ENCODE measurements at places on chromosomes 6 and 20.

GRCh38 chr20:55746723-55747122 lies 258.6 kb downstream of the CBLN4 start:
- no peak for DNase-seq

DNA sequence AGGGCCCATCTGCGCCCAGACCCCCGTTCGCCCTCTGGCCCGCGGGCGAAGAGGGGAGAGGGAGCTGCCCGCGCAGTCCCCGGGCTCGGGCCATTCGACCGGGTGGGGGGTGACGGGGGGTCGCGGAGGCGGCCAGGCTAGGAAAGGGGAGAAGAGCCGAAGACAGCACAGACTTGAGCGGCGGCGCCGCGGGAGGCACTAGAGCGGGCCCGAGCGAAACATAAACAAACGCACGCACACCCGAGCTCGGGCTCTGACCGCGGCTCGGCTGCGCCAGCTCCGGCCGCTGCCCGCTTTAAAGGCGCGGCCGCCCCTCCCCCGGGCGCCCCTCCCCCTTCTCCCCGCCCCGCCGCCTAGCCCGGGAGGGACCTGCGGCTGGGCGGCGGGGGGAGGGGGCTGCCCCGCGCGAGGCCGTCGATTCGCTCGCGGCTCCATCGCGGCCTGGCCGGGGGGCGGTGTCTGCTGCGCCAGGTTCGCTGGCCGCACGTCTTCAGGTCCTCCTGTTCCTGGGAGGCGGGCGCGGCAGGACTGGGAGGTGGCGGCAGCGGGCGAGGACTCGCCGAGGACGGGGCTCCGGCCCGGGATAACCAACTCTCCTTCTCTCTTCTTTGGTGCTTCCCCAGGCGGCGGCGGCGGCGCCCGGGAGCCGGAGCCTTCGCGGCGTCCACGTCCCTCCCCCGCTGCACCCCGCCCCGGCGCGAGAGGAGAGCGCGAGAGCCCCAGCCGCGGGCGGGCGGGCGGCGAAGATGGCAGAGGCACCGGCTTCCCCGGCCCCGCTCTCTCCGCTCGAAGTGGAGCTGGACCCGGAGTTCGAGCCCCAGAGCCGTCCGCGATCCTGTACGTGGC lies at the start of gene FOXO3:
FOXO3 (plus strand) TSS at position 455 of the 846 bp plus-strand sequence; CDS start at position 747, 292 bp downstream.
- peak; percentile 67 for DNase-seq

- no peak for DNase-seq
Observed at GRCh38 chr20:58303547-58303946, 6.0 kb upstream of the RAB22A start.

DNA sequence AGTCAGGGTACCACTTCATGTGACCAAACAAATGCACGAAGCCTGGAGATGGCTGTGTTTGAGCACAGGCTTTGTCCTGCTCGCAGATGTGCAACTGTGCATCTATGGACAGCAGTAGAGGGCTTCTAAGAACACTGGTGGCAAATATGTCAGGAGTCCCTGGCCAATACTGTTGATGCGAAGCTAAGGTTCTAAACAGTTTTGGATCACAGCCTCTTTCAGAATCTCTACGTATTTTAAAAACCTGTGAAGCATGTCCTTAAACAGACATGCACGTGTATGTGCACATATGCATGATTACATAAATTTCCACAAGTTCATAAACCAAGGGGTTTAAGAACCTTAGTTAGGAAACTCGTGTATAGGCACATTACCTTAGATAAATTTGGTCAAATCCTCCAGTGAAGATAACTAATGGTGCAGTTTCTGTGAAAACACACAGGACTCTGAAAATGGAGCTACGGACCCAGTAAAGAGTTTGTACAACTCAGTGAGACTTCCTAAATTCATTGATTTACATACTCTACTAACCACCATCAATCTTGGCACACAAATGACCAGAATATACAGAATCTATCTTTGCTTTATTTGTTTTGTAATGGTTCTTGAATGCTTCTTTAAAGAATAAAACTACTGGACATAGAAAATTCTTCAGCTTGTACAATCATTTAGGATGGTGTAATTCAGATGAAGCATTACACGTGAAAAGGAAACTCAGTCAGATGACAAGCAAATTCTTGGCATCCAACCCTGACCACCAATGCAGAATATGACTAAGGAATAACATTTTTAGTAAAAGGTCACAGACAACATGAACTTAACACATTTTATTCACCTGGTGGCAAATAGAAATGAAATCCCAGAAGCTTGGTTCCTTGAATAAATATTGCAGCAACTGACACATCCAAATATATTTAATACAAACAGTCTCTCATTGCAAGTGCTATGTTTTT lies 27.4 kb downstream of the KCNQ5 start:
- DNase-seq = no peak

DNA sequence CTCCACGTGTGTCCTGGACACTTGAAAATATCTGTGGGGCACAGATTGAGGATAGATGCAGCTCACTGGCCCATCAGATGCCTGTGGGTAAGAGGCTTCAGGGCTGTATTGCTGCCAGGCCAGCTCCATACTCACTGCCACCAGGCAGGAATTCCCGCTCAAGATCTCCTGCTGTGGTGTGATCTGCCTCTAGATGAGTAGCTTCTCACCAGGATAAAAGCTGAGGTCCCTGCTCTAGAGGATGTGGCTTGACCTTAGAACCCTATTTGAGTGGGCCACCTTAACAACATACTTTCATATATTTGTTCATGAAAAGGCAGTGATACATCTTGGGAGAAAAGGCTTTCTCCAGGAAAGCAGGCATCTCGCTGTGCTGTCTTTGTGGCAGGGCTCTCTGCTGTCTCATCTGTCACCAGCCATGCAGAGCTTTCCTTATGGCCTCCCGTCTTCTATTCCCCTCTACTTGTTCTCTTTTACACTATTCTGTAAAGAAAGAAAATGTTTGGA lies 165.7 kb upstream of the RNF217 start:
- DNase-seq = no peak

DNA sequence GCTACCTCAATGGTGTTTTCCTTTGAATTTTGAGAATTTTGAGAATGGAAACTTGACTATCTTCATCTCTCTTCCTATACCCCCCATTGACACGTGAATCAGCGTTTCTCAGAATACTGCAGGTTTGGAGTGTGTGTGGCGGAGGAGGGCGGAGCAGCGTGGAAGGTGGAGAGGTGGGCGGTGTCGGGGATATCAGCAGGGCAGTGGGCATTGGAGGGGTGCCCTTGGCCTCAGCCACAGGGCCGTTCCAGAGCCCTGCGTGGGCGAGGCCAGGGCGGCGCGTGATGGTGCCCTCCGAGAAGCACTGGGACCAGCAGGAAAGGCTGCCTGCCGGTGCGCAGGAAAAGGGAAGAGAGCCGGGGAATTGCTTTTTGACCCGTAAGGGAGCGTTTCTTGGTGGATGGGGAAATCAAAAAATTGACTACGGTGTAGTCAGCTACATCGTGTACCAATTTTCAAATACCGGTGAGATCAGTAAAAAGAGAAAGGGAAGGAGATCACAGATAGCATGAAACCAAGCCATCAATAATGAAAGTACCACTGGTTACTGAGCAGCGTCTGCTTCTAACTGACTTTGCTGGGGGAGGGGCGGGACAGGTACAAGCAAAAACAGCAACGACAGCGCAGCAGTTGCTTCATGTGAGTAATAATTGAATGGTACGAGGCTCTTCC lies 82.7 kb upstream of the DUSP22 start:
- no peak for DNase-seq

GRCh38 chr6:148293181-148293995 lies 49.2 kb upstream of the SASH1 start:
- DNase-seq = peak; percentile 10

DNA sequence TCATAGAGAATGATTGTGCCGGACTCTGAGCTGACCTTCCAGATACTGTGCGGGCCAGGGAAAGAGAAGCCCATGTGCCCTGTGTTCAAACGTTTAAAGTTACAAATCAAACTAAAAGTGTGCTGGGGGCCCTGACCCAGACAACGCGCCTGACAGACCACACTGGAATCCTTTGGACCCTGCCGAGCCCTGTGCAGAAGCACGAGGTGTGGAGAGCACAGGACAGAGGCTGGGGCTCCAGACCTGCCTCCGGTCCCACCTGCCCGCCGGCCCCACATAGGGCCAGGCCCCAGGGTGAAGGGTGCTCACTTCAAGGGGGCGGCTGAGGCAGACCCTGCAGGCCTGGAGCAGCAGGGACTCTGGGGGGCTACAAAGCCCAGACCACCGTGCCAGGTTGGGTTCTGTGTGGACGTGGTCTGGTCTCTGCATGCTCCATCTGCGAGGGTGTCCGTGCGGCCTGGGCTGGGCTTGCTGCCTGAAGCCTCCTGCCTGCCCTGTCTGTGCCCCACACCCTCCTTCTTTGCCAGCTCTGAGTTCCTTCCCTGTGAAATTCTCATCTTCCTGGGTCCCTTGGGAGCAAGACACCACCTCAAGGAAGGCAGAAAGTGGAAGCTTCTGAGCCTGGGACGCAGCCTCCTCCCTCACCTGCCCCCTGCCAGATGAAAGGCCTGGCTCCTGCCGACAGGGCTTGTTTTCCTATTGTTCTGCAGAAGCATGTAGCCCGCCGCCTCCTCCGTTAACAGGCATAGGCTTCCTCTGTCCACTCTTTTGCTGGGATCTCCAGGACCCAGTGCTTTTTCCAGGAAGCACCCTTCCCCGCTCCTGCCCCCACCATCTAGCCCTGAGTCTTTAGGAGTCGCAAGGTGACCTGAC lies 186.2 kb downstream of the ERMARD start:
- no peak for DNase-seq

- DNase-seq = no peak
Observed at GRCh38 chr6:123480986-123481385, 155.8 kb downstream of the TRDN start.

GRCh38 chr6:122918714-122919113 lies 77.3 kb upstream of the CLVS2 start:
- no peak for DNase-seq

DNA sequence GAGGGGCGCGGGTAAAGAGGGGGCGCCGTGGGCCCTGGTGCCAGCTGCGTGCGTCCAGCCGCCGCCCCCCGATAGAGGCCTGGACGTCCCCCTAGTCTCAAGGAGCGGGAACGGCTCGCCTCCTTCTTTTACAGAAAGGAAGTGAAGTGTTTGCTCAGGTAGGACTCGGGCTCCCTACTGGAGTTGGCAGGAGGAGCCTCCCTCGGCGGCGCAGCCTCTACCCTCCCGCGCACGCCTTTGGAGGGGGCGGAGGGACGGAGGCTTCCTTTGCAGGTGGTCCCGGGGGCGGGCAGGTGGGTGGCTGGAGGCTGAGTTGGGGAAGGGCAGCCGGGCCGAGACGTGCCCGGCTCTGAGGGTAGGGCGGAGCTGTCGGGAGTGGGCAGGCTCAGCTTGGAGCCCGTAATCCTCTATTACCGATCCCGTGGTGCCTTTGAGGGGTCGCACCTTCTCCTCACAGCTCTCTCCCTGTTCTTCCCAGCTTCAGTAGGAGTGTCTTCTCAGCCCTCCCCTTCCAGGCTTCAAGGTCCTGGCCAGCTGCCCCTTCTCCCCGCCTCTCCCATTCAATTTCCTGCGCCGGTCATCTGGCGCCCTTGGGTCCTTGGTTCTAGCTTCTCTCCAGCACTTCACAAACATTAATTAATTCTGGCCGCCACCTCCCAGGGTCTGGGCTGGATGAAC lies 728 bp downstream of the ITPR3 start:
- no peak for DNase-seq

DNA sequence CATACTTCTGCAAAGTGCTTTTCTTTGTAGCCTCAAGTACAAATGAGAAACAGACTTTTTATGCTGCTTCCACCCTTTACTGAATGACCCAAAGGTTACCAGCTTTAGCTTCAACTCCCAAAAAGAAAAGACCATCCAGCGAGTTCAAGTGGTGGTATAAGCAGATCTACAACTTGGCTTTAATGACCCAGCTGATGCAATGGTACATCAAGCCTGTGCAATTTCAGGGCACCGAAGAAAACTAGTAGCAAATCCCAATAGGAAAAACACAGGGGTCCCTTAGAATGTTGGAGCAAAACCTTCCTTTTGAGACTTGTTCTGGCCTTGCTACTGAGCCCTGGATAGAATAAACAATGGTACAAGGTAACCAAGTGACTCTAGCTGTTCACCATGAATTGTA lies 33.8 kb downstream of the STX7 start:
- DNase-seq = no peak

DNA sequence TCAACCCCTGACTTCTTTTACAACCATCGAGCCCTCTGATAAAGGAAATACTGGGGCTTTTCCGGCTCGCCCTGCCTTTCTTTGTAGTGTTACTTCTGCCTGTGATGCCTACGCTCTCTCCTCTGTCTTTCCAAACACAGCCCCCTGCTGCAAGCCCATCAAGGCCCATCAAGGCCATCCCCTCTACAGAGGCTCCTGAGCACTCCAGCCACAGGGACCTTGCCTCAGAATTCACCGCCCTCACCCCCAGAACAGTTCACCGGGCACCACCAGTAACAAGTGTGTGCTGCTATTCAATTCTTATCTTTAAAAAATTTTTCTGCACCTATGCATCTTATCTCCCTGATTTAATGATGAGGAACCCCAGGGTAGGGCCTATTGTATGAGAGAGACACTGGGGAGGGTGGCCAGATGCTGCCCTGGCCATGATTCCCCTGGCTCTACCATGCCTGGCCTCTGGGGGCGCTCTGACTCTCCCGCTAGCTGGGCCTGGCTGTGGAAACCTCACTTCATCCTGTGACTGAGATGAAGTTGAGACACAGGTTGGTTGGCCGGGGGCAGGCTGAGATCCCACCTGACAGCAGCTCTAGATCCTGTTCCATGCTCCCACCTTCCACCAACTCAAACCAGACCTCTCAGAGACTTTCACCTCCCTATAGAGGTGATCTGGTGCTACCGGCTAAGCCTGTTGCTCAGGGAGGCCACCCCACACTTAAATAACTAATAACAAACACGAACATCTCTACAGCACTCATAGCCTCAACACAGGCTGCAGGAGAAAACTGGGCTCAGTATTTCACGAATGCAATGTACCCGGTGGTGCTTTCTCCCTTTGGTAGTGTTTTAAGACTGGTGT lies 19.2 kb upstream of the GLP1R start:
- DNase-seq = no peak
